Breast epithelium (tissue), 4 donors: ENCODE measurements at places on chromosomes 16 and 17.

- H3K27me3 ChIP-seq, result no peaks in the 10 kb centered on the region
- no peaks in the 10 kb centered on the region for H3K36me3 ChIP-seq
- no peaks in the 10 kb centered on the region for H3K4me1 ChIP-seq
- no peak for DNase-seq
Measured at GRCh38 chr16:7584561-7584960, 251.9 kb downstream of the RBFOX1 start.

DNA sequence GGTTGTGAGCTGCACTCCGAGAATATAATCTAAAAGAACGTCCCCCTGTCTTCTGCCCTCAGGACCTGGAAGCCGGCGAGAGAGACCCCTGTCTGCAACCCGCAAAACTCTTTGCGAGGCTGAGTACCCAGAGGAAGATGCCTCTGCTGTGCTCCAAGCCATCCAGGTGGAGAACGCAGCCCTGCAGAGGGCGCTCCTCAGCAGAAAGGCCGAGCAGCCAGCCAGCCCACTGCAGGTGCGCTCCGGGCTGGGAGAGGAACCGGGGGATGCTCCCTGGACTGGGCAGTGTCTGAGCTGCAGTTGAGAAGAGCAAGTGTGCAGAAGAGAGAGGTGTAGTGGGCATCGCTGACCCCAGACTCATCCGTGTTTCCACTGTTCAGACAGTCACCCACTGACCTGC, 148.3 kb downstream of the KATNIP start:
- no peaks in the 10 kb centered on the region for H3K36me3 ChIP-seq
- no peaks in the 10 kb centered on the region for H3K4me1 ChIP-seq
- no peak overlapping the region for H3K27ac ChIP-seq
- DNase-seq, result no peak

GRCh38 chr16:57527610-57528360, 8.6 kb downstream of the CCDC102A start:
- no peak for DNase-seq
- no peak overlapping the region for H3K27ac ChIP-seq
- H3K36me3 ChIP-seq, result no peaks in the 10 kb centered on the region

- DNase-seq, result no peak
- H3K27me3 ChIP-seq, result no peaks in the 10 kb centered on the region
- H3K4me1 ChIP-seq, result no peaks in the 10 kb centered on the region
- H3K27ac ChIP-seq, result no peak overlapping the region
Measured at GRCh38 chr16:66135421-66135831, 231.1 kb upstream of the CDH5 start.

DNA sequence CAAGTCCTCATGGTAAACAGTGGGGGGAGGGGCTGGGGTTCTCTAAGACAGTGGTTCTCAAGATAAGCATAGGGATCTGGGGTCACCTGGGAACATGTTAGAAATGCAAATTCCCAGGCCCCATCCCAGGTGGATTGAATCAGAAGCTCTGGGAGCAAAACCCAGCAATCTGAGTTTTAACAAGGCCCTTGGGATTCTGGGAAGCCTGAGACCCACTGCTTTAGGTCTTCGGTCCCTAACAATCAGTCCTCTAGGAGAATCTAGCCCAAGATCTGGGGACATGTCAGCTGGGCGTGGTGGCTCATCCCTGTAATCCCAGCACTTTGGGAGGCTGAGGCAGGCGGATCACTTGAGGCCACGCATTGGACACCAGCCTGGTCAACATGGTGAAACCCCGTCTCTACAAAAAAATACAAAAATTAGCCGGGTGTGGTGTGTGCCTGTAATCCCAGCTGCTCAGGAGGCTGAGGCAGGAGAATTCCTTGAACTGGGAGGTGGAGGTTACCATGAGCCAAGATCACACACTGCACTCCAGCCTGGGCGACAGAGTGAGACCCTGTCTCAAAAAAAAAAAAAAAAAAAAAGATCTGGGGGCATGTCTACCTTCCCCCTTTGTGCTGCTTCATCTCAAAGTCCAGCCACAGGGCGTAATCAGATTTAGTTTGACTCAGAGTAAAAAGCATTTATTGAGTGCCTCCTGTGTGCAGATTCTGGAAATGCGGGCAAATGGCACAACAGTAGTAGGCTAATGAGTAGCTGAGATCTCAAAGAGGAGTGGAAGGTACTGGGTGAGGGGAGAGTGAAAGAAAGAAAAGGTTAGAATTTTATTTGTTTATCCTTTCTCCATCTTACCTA, 8.8 kb upstream of the NR1D1 start:
- no peak overlapping the region for H3K4me3 ChIP-seq
- no peaks in the 10 kb centered on the region for H3K27me3 ChIP-seq
- peaks cover 74% of the 10 kb centered on the region for H3K4me1 ChIP-seq
- no peaks in the 10 kb centered on the region for H3K36me3 ChIP-seq

DNA sequence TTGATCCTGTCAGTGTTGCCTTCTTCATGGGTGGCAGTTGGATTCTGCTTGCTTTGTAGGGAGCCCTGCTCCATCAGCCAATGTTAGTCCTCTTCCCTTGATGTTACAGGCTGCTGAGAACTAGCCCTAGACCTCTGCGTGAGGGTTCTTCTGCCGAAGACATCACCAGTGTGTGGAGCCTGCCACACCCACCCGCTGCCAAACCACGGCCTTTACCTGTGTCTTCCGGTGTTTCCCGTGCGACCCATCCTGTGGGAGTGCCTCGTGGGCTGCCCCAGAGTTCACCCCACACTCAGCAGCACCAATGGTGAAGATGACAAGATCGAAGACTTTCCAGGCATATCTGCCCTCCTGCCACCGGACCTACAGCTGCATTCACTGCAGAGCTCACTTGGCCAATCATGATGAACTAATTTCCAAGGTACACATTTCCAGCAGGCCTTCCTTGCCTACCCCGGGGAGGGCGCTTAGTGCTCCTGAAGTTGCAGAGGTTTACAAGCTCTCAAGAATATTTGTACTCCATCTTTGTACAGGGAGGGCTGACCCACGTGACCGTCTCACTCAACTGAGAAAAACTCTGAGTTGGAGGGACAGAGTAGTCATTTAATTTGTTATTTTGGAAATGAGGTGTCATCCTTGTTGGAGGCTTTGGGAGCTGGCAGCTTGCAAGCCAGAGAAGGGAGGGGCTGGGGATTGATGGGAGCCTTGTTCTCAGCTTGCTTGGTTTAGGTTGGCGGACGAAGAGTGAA, 21.8 kb downstream of the YPEL2 start:
- H3K4me1 ChIP-seq, result peaks cover 2% of the 10 kb centered on the region
- H3K4me3 ChIP-seq, result no peak overlapping the region
- H3K36me3 ChIP-seq, result no peaks in the 10 kb centered on the region
- no peaks in the 10 kb centered on the region for H3K27me3 ChIP-seq

DNA sequence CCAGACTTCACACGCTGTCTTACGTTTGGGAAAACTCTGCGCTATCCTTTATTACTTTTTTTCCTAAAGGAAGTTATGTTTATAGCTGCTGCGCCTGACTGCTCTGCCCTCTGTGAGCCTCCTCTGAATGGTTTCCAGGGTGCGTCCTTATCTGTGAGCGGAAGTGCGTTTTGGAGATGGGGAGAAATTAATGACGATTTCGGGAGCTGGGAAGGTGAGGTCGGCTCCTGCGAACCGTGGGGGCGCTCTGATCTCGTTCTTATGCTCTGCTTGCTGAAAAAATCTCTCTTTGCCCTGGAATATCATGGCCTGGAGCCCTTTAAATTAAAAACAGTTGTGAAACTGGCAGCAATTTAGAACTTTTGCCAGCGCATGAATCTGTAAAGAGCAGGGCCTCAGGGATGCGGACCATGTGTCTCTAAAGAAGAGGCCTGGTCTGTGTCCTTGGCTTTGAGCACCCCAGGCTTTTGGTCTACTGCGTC, 135.7 kb upstream of the ZFHX3 start:
- no peak overlapping the region for H3K4me3 ChIP-seq
- no peaks in the 10 kb centered on the region for H3K36me3 ChIP-seq
- no peak overlapping the region for H3K27ac ChIP-seq
- no peaks in the 10 kb centered on the region for H3K27me3 ChIP-seq

- no peak overlapping the region for H3K27ac ChIP-seq
- H3K4me1 ChIP-seq, result no peaks in the 10 kb centered on the region
- H3K27me3 ChIP-seq, result no peaks in the 10 kb centered on the region
Measured at GRCh38 chr17:20967776-20968175, 75.0 kb downstream of the USP22 start.

GRCh38 chr16:252366-253337, 18.0 kb downstream of the FAM234A start:
- no peak overlapping the region for H3K27ac ChIP-seq
- no peaks in the 10 kb centered on the region for H3K36me3 ChIP-seq
- H3K27me3 ChIP-seq, result no peaks in the 10 kb centered on the region
- H3K4me3 ChIP-seq, result no peak overlapping the region
- H3K4me1 ChIP-seq, result no peaks in the 10 kb centered on the region

- H3K4me3 ChIP-seq, result no peak overlapping the region
- no peaks in the 10 kb centered on the region for H3K4me1 ChIP-seq
Measured at GRCh38 chr17:27085517-27085916, 208.4 kb upstream of the WSB1 start.

DNA sequence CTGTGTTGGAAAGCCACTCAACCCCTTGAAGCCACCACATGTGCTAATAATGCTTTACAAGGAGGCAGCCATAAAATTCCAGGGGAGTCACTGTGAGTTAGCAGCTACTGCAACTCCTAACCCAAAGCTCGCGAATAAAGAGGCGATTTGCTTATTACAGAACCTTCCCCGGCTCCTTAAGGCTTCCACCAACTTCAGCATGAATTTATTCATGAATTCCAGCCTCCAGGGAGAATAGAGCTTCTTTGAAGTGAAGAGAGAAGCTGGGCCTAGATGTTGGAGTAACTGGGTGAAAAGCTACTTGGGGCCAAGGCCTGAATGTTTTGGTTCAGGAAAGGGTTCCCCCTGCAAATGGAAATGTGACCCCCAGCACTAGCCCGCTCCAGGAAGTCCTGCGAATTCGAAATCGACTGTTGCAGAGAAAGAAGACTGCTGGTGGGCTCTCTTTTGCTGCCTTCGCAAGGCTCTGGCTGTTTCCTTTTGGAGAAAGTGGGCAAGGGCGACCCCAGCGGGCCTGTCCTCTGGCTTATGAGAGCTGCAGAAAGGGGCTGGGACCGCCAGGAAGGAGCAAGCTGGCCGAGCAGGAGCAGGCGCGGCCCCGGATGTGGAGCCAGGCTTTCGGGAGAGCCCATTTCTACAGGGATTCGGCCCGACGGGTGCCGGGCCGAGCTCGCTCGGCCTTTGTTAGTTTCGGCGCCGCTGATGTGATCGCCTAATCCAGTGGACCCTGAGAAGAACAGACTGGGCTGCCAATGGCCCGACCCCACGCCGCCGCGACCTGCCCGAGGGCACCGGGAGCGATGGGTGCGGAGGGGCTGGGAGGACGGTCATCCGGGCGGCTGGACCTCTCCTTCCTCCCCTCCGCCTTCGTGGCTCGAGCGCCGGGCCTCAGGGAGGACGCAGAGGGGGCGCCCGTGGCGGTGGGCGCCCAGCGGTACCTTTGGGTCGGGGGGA, 7.6 kb downstream of the CBX8 start:
- H3K27me3 ChIP-seq, result peaks cover 56% of the 10 kb centered on the region
- H3K27ac ChIP-seq, result no peak overlapping the region
- H3K4me1 ChIP-seq, result no peaks in the 10 kb centered on the region
- H3K4me3 ChIP-seq, result no peak overlapping the region
- no peaks in the 10 kb centered on the region for H3K36me3 ChIP-seq

DNA sequence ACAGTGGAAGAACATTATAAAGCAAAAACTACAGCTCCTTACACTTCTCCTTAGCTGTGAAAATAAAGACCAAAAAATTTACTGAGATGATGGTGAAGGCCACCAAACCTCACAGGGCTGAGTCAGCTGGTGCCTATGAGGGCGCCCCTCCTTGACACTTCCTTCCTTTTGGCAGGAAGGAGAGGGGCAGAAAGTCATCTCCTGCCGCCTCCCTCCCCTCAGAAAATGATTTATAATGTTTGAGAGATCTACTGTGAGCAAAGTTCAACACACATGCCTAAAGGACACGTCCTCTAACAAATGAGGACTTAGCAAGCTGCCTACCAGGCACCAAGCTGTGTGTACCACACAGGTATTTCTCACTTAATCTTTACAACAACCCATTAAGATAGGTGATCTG, 245.7 kb downstream of the PRKCA start:
- H3K27me3 ChIP-seq, result no peaks in the 10 kb centered on the region
- no peak for DNase-seq
- no peak overlapping the region for H3K27ac ChIP-seq
- H3K4me3 ChIP-seq, result no peak overlapping the region

GRCh38 chr17:39687546-39688474, at the start of gene PGAP3:
TSS of gene PGAP3 (minus strand) at chr17:39688057. CDS start at chr17:39688014, 43 bp downstream.
- peak within 1 kb of the TSS; percentile 60 for H3K4me3 ChIP-seq
- DNase-seq, result peak; percentile 81
- H3K36me3 ChIP-seq, result no peaks in the 10 kb centered on the region
- H3K27ac ChIP-seq, result peak within 1 kb of the TSS; percentile 90

DNA sequence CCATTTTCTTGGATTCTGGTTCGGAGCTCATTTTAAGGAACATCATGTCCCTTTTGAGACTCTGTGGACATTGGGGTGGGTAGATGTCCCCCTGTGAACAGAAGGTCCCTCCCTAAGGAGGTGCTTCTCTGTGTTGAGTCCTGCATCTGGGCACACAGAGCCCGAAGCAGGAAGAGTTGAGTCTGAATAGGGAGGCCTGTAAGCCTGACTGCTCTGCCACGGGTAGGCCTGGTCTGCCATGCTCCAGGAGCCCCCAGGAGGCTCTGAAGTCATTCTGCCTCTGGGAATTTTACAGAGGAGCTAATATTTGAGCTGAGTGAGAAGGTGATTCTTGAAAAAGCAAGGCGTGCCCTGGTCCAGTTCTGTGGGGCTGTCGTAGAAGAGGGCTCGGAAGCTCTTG, 50.6 kb downstream of the TENT4B start:
- H3K36me3 ChIP-seq, result no peaks in the 10 kb centered on the region
- H3K4me3 ChIP-seq, result no peak overlapping the region
- no peaks in the 10 kb centered on the region for H3K27me3 ChIP-seq
- no peaks in the 10 kb centered on the region for H3K4me1 ChIP-seq
- DNase-seq, result no peak
- H3K27ac ChIP-seq, result peak overlapping the region; percentile 59

- no peaks in the 10 kb centered on the region for H3K27me3 ChIP-seq
- DNase-seq, result no peak
- no peak overlapping the region for H3K27ac ChIP-seq
Measured at GRCh38 chr17:83128306-83129240, 49.2 kb downstream of the METRNL start.

GRCh38 chr17:61839300-61839786, 24.0 kb downstream of the BRIP1 start:
- no peaks in the 10 kb centered on the region for H3K36me3 ChIP-seq
- H3K27me3 ChIP-seq, result no peaks in the 10 kb centered on the region
- no peaks in the 10 kb centered on the region for H3K4me1 ChIP-seq
- H3K4me3 ChIP-seq, result no peak overlapping the region
- H3K27ac ChIP-seq, result no peak overlapping the region
- no peak for DNase-seq
